Tibial nerve (tissue), 4 donors: ENCODE measurements at places on chromosomes 3 and 15. TPM values are rescaled to one million over a fixed set of nuclear protein-coding genes. Genes with fewer than 3 reads are reported as not detected.

DNA sequence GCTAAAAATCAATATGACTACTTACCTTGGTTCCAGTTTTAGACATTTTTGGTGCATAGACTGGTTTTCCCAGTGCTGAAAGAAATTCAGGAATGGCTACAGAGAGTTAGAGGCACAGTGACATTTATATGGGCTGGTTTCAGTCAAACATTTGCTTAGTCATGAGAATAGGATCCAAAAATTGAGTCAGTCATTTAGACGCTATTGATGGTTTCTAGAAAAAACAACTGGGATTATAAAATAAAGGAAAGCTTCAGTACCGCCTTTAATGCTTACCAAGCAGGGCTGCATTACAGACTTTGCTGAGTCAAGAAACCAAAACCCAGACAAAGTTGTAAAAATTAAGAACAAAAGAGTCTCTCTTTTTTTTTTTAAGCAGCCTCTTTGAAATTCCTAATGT, at the start of gene CRYGS:
Gene CRYGS (minus strand): TSS at position 100 of the 400 bp plus-strand sequence. CDS start 54 bp downstream, at position 46.
- no peak for DNase-seq

DNA sequence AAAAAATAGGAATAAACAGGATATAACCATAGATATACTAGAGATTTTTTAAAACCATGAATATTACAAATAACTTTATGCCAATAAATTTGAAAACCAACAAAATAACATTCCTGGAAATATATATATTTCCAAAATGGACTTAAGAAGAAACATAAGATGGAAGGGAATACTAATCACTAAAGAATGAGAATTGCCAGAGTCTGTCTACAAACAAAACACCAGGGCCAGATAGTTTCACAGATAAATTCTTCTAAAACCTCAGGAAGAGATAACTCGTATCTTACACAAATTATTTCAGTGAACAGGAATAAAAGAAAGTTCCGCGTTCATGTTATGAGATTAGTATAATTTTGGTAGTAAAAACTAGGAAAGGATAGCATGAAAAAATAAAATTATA, 107.3 kb downstream of the HERC1 start:
- DNase-seq = no peak

- DNase-seq = no peak
Measured at GRCh38 chr3:62241279-62241678, 132.1 kb downstream of the FEZF2 start.

LRRIQ4 gene
- not detected for total RNA-seq

- DNase-seq = no peak
Measured at GRCh38 chr3:155766206-155766605, 21.3 kb upstream of the PLCH1 start.

DNA sequence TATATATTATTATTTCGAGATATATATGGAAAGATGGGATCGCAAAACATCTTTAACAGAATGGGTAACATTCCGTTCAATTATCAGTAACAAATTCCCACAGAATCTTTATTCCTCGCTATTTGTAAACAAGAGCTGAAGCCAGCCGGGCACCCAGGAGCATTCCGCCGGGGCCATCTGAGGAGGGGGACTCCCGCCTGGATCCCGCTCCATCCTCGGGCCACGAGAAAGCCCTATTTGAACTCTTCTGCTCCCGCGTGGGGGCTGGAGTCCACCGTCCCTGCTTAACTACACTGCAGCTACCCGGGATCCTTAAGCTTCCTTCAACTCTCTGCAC, 687 bp downstream of the GPR176 start:
- no peak for DNase-seq

DNA sequence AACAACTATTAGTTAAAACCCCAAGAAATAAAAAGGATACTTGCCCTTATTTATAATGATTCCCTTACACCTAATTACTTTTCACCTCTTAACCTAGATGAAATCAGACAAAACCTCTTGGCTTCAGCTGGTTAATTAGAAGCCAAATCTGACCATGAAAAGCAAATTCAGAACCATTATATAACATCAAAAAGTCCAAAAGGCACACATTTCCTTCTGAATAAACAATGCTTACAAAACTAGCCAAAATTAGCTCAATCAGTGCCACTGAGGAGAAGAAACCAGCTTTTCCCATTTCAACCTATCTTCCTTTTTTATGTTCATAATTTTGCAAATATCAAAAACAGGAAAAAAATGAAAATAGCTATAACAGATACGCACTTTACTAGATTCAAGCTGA, 3.2 kb downstream of the EHHADH start:
- no peak for DNase-seq

- no peak for DNase-seq
Measured at GRCh38 chr3:52215351-52215750, 10.1 kb downstream of the TLR9 start.

SCAANT1 gene
- not detected for total RNA-seq

- DNase-seq = no peak
Measured at GRCh38 chr3:16347548-16347947, 82.5 kb downstream of the OXNAD1 start.

COL8A1 gene
- 144 TPM for total RNA-seq

DNA sequence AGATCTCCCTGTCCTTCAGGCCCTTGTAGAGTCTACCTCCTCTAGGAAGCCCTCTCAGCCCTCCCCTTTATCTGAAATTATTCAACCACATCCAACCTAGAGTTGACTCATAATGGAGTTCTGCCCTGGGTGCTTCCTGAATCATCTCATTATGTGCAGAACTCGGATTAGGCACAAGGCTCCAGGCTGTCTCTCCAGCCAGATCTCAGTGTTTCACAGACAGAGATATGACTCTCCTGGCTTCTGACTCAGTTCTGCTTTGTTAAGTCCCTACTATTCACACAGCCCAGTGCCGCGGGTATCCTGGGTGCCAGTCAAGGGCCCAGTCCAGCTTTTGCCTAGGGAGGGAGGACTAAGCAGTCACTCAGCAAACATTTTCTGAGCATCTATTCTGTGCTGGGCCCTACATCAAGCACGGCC, 9.3 kb downstream of the STRA6 start:
- DNase-seq = no peak

- DNase-seq = no peak
Measured at GRCh38 chr3:5312290-5312689, 124.8 kb downstream of the EDEM1 start.

DNA sequence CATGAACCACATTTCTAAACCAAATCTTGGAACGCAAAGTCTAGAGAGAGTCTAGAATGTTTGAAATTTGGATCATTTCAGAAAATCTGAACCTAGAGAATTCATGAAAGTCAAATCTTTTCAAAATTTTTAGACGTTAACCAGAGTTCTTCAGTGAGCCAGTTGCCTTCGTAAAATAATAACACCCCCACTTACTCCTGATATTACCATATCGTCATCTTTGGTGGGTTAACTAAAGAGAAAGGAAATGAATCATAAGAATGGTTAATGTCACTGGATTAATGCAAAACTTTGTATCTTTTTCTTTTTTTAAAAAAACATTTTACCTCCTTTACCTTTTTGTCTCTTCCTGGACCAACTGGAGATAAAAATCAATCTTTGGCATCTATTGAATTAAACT, 1.2 kb upstream of the ZBED2 start:
- no peak for DNase-seq

GP5 gene
- not detected for total RNA-seq

DNA sequence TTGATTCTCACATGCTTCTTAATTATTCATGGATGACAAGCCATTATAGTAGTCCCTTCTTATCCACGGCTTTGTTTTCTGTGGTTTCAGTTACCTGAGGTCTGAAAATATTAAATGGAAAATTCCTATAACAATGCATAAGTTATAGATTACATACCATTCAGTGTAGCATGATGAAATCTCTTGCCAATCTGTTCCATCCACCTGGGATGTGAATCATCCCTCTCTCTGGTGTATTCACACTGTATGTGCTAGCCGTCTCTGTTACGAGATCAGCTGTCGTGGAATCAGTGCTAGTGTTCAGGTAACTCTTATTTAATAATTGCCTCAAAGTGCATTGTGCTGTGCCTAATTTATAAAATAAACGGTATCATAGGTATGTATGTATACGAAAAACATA, 5.2 kb downstream of the WDR5B start:
- DNase-seq = no peak

BMF gene
- total RNA-seq = 3.6 TPM

GRCh38 chr15:43214592-43215295, 6.1 kb downstream of the EPB42 start:
- no peak for DNase-seq

DNA sequence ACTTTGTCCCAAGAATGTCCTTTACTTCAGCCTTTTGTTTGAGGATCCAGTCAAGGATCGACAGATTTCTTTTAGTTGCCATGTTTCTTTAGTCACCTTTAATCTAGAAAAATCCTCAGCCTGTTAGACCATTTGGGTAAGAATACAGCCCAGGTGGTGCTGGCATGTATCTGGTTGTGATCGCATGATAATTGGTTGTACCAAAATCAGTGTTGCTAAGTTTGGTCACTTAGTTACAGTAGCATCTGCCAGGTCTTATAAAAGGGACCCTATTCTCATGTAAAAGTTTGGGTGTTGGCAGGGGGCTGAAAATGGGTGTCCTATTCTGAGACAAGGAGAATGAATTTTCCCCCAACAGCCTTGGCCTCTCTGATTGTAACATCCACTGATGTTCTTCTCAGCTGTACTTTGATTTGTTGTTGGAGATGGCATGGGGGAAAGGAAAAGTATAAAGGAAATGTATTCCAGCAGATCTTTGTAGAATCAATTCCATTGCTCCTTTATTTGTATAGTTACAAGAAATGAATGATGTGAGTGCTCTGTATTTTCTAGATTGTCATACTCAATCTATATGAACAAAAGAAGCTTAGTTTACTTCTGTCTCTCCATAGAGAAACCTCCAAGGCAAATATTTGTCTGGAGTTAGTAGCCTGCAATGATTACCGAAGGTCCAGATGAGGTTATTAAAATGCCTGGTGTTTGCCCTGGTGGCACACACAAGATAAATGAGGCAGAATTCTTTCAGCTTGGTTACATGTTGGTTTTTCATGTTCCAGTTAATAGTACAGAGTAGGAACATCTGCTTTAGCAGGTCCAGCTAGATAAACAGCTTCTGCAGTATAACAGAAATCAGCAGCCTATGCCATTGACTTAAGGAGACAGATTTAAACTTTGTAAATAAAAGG, 65.7 kb downstream of the CMTM8 start:
- no peak for DNase-seq

DNA sequence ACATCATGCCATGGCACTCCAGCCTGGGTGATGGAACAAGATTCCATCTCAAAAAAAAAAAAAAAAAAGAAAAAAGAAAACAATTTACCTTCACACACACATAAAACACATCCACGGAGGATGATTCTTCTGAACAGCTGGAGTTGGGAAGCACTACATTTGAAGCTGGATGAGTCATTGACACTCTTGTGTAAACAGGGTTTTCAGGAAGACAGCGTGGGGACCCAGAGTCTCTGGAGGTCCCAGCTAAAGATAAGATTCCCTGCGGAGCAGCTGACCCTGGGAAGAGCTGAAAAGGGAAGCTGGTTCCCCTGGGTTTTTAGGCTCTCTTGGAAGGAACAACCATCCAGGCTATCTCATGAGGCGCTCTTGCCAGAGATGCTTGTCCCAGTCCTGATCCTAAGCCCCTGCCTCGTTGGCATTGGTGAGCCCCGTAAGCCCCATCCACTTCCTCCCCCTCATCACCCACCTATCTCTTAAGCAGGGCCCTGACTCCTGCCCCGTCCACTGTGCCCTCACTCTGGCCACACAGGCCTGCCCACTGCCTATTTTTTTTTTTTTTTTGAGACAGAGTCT, 32.0 kb upstream of the FURIN start:
- no peak for DNase-seq

DNA sequence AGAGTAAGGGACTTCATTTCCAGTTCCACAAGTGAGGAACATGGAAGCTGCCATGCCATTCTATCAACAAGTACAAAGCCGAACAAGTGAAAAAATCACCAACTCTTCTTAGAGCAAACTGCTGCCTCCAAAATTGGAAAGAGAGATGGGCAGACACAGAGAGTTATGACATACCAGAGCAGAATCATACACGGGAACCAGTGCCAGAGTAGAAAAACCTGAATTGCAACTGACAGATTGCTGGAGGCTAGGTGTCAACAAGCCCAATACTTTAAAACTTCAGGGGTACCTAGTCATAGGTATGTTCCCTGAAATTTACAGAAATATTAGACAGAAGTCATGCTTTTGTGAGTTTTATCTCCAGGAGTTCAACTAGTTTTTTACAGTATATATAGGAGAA, 62.0 kb downstream of the TTBK2 start:
- DNase-seq = no peak

SCN11A gene
- total RNA-seq = 0.98 TPM

CFAP100 gene
- 6.1 TPM for total RNA-seq

VILL gene
- 16.5 TPM for total RNA-seq

- no peak for DNase-seq
Measured at GRCh38 chr15:99931703-99932603, 198.7 kb upstream of the LYSMD4 start.
